Pulmonary artery endothelial cell (primary cell): ENCODE measurements at places on chromosomes 7 and 10. TPM values are rescaled to one million over a fixed set of nuclear protein-coding genes. Genes with fewer than 3 reads are reported as not detected.

GRCh38 chr10:64518456-64518855 lies 997.3 kb downstream of the REEP3 start:
- no peak for DNase-seq

The STEAP4 gene
- not detected in 2 replicates for total RNA-seq

DNA sequence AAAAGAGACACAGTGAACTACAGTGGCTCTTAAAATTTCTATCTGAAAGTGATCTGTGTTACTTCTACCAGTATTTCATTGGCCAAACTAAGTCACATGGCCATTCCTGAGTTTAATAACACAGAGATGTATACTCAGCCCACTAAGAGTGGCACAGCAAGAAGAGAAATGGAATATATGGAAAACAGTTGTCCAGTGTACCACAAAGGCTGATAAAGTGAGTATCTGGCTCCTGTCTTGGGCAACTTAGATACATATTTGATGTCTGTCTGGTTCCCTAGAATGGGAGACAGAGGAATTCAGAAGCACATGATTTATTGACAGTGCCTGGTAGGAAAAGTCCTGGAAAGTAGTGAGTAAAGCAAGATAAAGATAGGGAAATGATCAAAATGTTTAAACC lies 10.1 kb upstream of the PON1 start:
- no peak for DNase-seq

The HYAL4 gene
- 0.20 TPM in 1 of 2 replicates, not detected in the other for total RNA-seq

The ACSM6 gene
- not detected in 2 replicates for total RNA-seq

- DNase-seq = no peak
Observed at GRCh38 chr7:7563269-7563668, 3.4 kb upstream of the MIOS start.

GRCh38 chr7:81280531-81280930 lies 361.7 kb upstream of the SEMA3C start:
- no peak for DNase-seq

- no peak for DNase-seq
Observed at GRCh38 chr7:96315125-96315512, 6.8 kb downstream of the SLC25A13 start.

The ITPRID1 gene
- total RNA-seq = not detected in 2 replicates

The DNAH11 gene
- 0.07 and 1.3 TPM in 2 replicates for total RNA-seq

DNA sequence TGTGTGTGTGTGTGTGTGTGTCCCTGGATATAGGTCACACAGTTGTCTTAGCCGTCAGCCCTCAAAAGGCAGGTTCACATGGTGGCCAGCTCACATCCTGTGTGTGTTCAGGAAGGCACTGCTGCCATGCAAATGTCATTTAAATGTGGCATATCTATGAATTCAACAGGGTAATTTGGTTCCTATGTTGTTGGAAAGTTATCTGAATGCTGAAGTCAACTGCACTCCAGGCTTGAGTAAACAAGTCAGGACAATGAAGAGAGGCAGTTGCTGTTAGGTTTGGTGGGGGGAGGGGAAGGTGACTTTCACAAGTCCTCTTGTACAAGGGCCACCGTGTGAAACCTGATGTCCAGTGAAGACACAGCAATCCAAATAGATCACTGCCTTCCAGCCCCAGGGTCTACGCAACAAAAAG lies 61.1 kb downstream of the PTPRE start:
- DNase-seq = no peak

The SORCS3 gene
- total RNA-seq = not detected in 2 replicates

- no peak for DNase-seq
Observed at GRCh38 chr10:125011171-125011925, 69.4 kb downstream of the ZRANB1 start.

- DNase-seq = peak; percentile 77
Observed at GRCh38 chr10:90911133-90912051, 9.5 kb downstream of the ANKRD1 start.

DNA sequence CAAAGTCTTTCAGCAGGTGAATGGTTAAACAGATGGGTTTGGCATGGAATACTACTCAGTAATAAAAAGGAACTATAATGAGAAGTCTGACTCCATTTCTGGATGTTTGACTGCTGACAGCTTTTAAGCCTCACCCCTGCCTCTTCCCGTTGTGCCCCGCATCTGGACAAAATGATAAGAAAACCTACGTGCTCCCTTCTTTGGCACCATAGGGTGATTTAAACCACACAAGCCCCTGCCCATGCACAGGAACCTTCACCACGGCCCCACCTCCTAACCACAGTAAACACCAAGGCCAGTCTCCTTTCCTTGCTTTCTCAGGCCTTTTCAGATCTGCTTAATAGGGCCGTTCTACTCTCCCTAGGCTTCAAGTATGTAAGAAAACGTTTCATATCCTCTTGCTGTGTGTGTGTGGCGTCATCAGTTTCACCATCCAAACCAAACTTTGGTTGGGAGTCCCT lies 47.1 kb upstream of the UBN2 start:
- DNase-seq = no peak

The FAM25A gene
- total RNA-seq = not detected in 2 replicates

GRCh38 chr7:151552352-151553028 lies 32.8 kb upstream of the RHEB start:
- DNase-seq = no peak

GRCh38 chr10:32347363-32348022 lies 535 bp upstream of the EPC1 start:
- no peak for DNase-seq

The STOX1 gene
- total RNA-seq = 0.11 and 0.13 TPM in 2 replicates

DNA sequence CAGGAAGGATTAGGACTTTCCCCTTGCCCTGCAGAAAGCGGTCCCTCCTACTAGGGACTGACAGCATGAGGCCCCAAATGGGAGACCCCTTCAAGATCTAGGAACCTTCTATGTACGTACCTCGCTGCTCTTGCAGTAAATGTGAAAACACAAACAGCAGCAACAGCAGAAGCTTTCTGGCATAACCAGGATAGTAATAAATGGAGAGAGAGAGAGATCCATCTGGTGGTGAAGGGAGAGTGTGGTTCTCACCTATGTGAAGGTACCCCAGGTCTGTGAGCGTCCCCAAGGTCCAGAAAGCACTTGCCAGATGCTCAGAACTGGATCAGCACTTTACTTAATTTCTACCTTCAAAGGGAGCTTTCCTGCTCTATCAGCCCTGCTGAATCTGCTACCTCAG lies 592.7 kb downstream of the PARD3 start:
- DNase-seq = no peak

The ASZ1 gene
- total RNA-seq = not detected in 2 replicates

GRCh38 chr7:121621937-121622336 lies 225.8 kb upstream of the FAM3C start:
- no peak for DNase-seq

DNA sequence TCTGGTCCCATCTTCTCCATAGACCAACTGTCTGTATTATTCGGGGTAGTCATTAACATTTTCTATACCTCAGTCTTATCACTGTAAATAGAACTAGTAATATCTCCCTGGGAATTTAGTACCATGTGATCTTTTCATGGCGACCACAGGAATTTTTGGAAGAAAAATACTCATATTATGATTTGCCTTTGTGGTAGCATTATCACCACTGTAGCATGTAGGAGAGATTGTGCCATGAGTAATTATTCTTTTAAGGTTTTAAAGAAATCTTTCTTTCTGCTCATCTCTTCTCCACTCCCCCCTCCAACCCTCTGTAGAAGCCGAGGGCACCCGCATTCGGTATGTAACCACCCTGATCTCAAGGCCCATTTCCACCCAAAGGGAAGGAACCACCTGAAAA lies 25.0 kb downstream of the ZNF365 start:
- no peak for DNase-seq

DNA sequence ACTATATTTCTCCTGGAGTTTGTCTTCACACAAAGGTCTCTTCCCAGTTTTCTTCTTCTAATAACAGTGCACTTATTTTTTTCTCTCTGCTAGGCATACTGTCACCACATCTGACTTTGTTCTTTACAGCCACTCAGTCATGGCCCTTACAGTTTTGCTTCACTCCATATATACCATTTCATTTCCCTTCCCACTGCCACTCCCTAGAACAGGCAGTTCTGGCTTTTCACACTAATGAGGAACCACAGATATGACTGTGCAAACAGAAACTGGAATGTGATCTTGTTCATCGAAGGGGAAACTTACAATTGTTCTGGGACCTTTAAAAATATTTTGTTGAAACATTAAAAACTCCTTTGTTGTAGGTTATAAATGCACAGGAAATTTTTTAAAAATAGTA lies 67.3 kb downstream of the EPDR1 start:
- no peak for DNase-seq

The SPAG6 gene
- not detected in 2 replicates for total RNA-seq

The CALHM1 gene
- total RNA-seq = not detected in 2 replicates

GRCh38 chr10:100374200-100374655 lies 27.2 kb downstream of the SCD start:
- no peak for DNase-seq

DNA sequence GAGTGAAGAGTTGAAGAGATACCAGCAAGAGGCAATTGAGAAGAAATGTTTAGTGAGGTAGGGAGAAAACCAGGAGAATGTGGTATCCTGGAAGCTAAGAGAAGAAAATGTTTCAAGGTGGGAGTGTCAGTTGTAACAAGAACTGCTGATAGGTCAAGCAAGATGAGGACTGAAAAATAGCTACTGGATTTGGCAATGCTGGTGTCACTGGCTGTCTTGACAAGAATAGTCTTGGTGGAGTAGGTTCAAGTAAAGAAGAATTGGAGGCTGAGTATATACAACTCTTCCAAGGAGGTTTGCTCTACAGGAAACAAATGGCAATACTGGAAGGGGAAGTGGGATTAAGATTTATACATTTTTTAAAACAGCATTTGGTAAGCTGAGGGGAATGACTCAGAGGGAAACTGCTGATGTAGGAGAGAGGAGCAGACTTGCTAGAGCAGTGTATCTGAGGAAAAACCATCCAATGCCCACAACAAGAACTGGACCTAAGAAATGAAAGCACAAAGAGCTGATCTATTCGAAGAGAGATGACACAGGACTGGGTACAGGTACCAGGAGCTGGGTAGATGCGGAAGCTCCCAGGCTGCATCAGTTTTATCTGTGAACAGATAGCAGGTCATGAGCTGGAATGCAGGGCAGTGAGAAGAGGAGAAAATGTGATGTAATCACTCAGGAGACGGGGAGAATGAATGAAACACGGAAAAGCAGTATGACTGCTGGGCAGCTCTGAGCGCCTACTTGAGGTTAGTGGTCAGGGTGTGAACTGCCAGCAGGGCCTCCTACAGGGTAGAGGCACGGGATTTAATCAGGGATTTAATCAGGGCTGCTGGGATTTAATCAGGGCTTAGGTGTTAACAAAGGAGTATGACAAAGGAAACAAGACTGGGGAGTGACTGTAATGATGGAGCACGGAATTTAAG lies 34.5 kb downstream of the FAM25A start:
- DNase-seq = peak; percentile 8

- DNase-seq = no peak
Observed at GRCh38 chr10:34792881-34793280, 22.2 kb downstream of the PARD3 start.

DNA sequence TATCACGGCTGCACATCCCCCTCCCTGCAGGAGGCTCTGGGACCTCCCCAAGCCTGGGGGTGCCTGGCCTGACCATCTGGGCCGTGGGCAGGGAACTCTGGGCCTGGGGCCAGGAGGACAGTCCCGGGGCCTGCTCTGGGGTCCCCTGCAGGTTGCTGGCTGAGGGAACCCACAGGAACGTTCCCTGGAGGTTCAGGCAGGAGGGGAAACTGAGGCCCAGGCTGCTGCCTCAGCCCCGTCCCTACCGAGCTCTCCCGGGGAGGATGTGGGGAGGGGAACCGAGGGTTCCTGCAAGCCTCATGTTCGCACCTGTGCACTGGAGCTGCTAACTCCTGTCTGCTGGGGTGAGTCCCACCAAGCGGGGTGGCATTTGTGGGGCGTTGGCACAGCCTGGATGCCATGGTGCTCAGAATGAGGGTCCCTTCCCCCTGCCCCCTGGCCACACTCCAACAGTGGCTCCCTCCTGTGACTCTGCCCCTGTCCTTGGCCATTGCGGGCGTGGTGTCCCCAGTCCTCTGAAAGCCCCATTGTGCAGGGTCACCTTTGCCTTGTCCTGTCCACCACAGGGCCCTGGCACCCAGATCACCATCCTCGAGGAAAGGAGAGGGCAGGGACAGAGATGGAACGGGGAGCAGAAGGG lies 9.4 kb downstream of the ELFN1 start:
- no peak for DNase-seq

The BTBD16 gene
- not detected in 2 replicates for total RNA-seq

DNA sequence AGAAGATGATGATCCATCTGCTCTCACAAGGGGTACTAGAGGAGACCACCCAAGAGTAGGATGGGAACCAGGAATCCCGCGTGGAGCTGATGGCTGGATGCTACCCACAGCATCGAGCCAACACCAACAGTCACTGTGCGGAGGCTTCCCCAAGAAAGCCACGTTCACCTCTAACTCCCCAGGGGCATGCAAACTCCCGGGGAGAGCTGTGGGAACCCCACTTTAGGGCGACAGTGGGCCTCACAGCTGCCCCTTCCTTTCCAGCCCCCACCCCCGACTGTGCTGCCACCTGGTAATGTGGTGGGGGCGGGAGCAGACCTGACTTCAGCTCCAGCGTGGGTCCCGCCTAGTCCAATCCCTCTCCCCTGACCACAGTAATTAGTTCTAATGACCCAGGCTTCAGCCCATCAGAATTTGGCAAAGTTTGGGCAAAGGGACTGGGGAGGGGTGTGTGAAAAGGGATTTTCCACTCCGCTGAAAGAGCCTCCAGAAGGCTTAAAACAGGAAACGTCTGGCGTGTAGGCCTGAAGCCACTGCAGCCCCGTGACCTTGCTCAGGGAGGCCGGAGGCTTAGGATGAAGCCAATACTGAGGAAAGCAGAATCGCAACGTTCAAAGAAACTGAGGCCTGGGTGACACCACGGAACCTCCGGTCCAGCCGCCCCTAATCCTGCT lies 20.3 kb downstream of the ASB13 start:
- no peak for DNase-seq

- no peak for DNase-seq
Observed at GRCh38 chr7:143479055-143479766, 1.5 kb downstream of the TAS2R41 start.

- DNase-seq = no peak
Observed at GRCh38 chr10:110077436-110078130, 69.8 kb downstream of the ADD3 start.

GRCh38 chr10:69988094-69988493 lies 64.6 kb upstream of the MACROH2A2 start:
- no peak for DNase-seq

The ZNF804B gene
- not detected in 2 replicates for total RNA-seq

DNA sequence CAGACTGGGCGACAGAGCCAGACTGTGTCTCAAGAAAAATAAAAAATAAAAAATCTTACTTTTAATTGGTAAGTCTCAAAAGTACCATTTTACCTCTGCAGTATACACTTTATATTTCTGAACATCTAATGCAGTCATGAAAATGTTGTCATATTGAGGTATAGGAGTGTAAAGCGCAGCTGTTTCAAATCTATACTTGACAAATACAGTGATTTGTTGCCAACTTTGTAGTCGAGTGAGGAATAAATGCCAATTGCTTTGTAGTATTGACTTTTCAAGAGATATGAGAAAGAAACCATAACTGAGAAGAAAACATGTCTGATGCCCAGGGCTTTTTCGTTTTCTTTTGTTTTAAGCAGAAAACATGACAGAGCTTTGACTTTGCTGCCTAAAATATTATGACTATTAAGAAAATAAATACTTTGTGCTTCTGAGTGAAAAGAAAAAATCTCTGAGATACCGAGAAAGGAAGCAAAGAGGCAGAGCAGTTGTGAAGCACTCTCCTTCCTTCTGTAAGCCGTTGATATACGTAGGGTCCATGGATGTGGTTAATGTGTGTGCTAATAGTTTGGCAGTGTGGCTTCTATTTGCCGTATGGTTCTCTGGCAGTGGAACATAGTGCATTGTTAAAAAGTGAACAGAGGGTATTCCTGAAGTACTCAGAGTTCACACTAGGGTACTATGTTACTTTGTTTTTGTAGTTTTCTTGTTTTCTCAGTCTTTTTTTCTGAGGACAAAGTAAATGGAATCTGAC lies 38.2 kb downstream of the AVL9 start:
- DNase-seq = no peak

The MLXIPL gene
- total RNA-seq = not detected in 2 replicates

The ABCB1 gene
- 5.1 and 5.4 TPM in 2 replicates for total RNA-seq
